ENCODE measurements at places on chromosomes 5 and 9.

GRCh38 chr5:109468288-109468676, 58.5 kb upstream of the PJA2 start:
- no peak for DNase-seq

DNA sequence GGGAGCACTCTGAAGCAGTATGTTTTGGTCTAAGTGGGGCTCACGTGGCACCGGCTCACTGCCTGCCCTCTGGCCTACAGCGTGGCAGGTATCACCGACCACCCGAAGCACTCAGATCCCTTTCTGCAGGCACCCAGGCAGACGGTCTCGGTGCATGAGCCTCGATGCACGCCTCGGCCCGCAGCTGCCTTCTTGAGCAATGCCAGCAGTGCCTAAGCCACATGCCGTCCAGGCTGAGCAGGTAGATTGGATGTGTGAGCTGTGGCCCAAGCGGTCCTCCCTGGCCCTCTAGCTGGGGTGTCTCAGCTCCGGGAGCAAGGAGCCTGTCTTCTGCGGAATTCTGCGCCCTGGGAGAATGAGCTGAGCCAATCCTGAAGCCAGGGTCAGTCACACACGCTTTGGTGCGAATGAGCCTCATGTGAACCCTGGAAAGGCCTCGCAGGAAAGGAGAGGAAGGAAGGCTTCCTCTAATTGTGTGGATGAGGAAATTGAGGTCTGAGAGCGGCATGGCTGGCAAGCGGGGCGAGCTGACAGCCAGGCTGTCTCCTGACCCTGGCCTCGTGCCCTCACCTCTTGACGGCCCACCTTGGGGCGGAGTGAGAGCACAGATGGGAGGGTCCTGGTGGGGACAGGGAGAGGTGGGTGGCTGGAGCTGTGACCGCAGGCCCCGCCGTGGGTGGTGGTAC, 14.4 kb downstream of the RXRA start:
- DNase-seq: no peak

- DNase-seq: no peak
Observed at GRCh38 chr5:174252121-174252520, 206.6 kb downstream of the NSG2 start.

- DNase-seq: no peak
Observed at GRCh38 chr9:38423973-38424843, at the start of gene IGFBPL1. TSS of gene IGFBPL1 (minus strand) at chr9:38424454. CDS start at chr9:38424424, 30 bp downstream.

GRCh38 chr5:38589629-38590028, 33.2 kb upstream of the LIFR start:
- no peak for DNase-seq

- DNase-seq: no peak
Observed at GRCh38 chr5:33432656-33433055, 8.1 kb upstream of the TARS1 start.

Data from activated CD4-positive, alpha-beta T cell treated with anti-CD3 and anti-CD28 coated beads, Interleukin-2, amount 50 U/mL, for 24 hours (primary cell).